ENCODE measurements at places on chromosomes 16 and 17.

- no peak for DNase-seq
Measured at GRCh38 chr17:57552114-57552624, 192.9 kb downstream of the CCDC182 start.

GRCh38 chr16:56470232-56470631 lies 18.9 kb downstream of the OGFOD1 start:
- DNase-seq = no peak

- DNase-seq = no peak
Measured at GRCh38 chr16:17296431-17296830, 174.3 kb downstream of the XYLT1 start.

DNA sequence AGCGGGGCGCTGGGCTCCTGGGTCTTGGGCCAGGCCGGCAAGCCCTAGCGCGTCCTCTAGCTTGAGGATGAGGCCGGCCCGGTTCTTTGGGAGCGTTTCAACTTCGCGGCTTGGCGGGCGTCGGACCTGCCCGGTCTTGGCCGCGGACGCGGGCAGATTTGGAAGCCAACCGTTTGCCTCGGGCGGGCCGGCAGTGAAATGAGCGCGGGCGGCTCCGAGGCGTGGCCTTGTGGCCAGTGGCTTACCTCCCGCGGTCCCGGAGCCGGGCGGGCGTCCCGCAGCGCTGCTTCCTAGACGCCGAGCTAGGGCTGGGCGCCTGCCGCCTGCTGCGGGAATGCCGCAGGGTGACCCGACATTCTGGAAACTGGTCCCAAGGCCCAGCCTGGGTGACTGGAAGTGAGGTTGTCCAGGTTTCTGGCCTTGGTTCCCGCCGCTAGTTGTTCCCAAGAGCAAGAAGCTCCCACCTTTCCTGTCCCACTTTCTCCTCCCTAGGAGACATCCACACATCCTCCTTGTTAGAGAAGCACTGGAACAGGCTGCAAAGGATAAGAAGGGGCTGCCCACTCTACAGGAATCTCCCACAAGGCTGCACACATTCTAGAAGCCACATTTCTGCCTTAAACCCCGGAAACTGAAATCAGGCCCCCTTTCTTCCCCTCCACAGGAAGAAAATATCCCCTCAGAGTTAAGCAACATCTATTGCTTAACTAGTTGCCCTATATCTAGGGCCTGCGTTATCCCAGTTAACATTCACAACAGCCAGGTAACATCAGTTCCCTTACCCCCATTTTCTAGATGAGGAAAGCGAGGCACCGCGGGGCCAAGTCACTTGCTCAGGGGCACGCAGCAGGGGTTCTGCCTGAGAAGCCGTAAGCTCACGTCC lies 4.5 kb upstream of the CBX8 start:
- no peak for DNase-seq

DNA sequence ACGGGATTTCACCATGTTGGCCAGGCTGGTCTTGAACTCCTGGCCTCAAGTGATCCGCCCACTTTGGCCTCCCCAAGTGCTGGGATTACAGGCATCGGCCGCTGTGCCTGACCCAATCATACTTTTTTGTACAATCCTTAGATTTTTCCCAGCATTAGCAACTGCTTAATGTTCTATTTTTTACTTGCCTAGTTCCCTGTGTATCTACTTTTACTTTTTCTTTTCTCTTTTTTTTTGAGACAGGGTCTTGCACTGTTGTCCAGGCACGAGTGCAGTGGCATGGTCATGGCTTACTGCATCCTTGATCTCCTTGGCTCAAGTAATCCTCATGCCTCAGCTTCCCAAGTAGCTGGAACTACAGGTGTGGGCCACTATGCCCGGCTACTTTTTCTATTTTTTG lies 9.5 kb downstream of the GRB2 start:
- DNase-seq = no peak

DNA sequence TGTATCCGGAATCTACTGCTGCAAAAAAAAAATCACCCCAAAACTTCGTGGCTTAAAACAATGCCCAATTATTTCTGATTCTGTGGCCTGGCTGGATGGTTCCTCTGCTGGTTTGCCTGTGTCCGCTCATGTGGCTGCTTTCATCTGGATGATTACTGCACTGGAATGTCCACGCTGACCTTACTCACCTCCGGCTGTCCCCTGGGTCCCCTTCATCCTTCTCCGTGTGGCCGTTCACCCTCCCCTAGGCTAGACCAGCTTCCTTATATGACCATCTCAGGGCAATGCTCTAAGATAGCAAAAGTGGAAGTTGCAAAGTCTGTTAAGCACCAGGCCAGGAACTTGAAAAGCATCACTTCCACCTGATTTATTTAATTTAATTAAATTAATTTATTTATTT lies 31.4 kb upstream of the SPNS2 start:
- DNase-seq = no peak

GRCh38 chr17:68033636-68034451 lies 1.7 kb upstream of the KPNA2 start:
- no peak for DNase-seq
